ENCODE measurements at places on chromosomes 7 and 10. TPM values are rescaled to one million over a fixed set of nuclear protein-coding genes. Genes with fewer than 3 reads are reported as not detected.

The TMEM236 gene
- 0.17 TPM for total RNA-seq

The CRHR2 gene
- not detected for total RNA-seq

The NME8 gene
- total RNA-seq, result not detected

The ADARB2 gene
- not detected for total RNA-seq

The SFTPA2 gene
- not detected for total RNA-seq

The GDI2 gene
- total RNA-seq, result 474 TPM

The TMEM72 gene
- total RNA-seq, result not detected

The OR2A12 gene
- total RNA-seq, result not detected

The SRRM3 gene
- 1.0 TPM for total RNA-seq

The SHH gene
- under 0.01 TPM for total RNA-seq

The RTKN2 gene
- total RNA-seq, result 0.51 TPM

The IDI1 gene
- total RNA-seq, result 91.7 TPM

The PKD2L1 gene
- total RNA-seq, result not detected

The GNG11 gene
- 27.2 TPM for total RNA-seq

The FKBP6 gene
- total RNA-seq, result not detected

The LBX1 gene
- under 0.01 TPM for total RNA-seq

The VWA2 gene
- under 0.01 TPM for total RNA-seq

The SPDYE9 gene
- not detected for total RNA-seq

The GPR26 gene
- not detected for total RNA-seq

The DENND2A gene
- total RNA-seq, result 39.0 TPM

The FAM200A gene
- 8.2 TPM for total RNA-seq

The SMKR1 gene
- total RNA-seq, result 0.51 TPM

The TMEM176A gene
- 61.1 TPM for total RNA-seq

The MYOF gene
- total RNA-seq, result 298 TPM

The PRLHR gene
- not detected for total RNA-seq

The GOLGA7B gene
- not detected for total RNA-seq

The HSPA12A gene
- 9.5 TPM for total RNA-seq

The PON1 gene
- total RNA-seq, result not detected

The C10orf95 gene
- total RNA-seq, result under 0.01 TPM

The CCDC126 gene
- total RNA-seq, result 9.7 TPM

The HECW1 gene
- 6.1 TPM for total RNA-seq

The UNC5B gene
- 36.0 TPM for total RNA-seq

The AGMO gene
- total RNA-seq, result not detected

The PGAM2 gene
- 0.26 TPM for total RNA-seq

The TMEM273 gene
- not detected for total RNA-seq

The DPYSL4 gene
- 0.26 TPM for total RNA-seq

The LIPJ gene
- 0.26 TPM for total RNA-seq

The STRIP2 gene
- total RNA-seq, result 10.9 TPM

The ZFAND4 gene
- total RNA-seq, result 9.6 TPM

The GPR15LG gene
- not detected for total RNA-seq

The SFXN4 gene
- 17.7 TPM for total RNA-seq

The AGR2 gene
- not detected for total RNA-seq

The NEBL gene
- total RNA-seq, result 0.33 TPM

The EGFR gene
- total RNA-seq, result 36.0 TPM

The MYO3A gene
- not detected for total RNA-seq

The HOXA13 gene
- not detected for total RNA-seq

The NET1 gene
- total RNA-seq, result 45.4 TPM

The HABP2 gene
- not detected for total RNA-seq

The GNGT1 gene
- total RNA-seq, result not detected

The ECHDC3 gene
- total RNA-seq, result 16.2 TPM

The PKD1L1 gene
- under 0.01 TPM for total RNA-seq

The CYP2C19 gene
- not detected for total RNA-seq
